PC-3 (cell line): ENCODE measurements at places on chromosomes 5 and 9. TPM values are rescaled to one million over a fixed set of nuclear protein-coding genes. Genes with fewer than 3 reads are reported as not detected.

SMIM33 gene
- total RNA-seq, result not detected in 2 replicates

CHSY3 gene
- total RNA-seq, result 1.7 and 1.8 TPM in 2 replicates

- no peaks in the 10 kb centered on the region for H3K27me3 ChIP-seq
- H3K36me3 ChIP-seq, result no peaks in the 10 kb centered on the region
- peaks cover 14% of the 10 kb centered on the region for H3K4me1 ChIP-seq
- no peak for DNase-seq
Measured at GRCh38 chr5:95836544-95836943, 14.0 kb upstream of the GLRX start.

GRCh38 chr5:157186309-157187045, 5.8 kb downstream of the ITK start:
- H3K27ac ChIP-seq, result no peak overlapping the region
- no peak for DNase-seq
- peaks cover 88% of the 10 kb centered on the region for H3K27me3 ChIP-seq
- no peak overlapping the region for H3K4me3 ChIP-seq
- H3K4me1 ChIP-seq, result no peaks in the 10 kb centered on the region

- peak; percentile 43 for DNase-seq
- no peaks in the 10 kb centered on the region for H3K36me3 ChIP-seq
- no peak overlapping the region for H3K27ac ChIP-seq
- no peaks in the 10 kb centered on the region for H3K27me3 ChIP-seq
Measured at GRCh38 chr5:100110497-100110896, 424.7 kb upstream of the FAM174A start.
